ENCODE measurements at places on chromosomes 7 and 10. TPM values are rescaled to one million over a fixed set of nuclear protein-coding genes. Genes with fewer than 3 reads are reported as not detected.

Gene MRLN
- 13.3 TPM for polyA plus RNA-seq

DNA sequence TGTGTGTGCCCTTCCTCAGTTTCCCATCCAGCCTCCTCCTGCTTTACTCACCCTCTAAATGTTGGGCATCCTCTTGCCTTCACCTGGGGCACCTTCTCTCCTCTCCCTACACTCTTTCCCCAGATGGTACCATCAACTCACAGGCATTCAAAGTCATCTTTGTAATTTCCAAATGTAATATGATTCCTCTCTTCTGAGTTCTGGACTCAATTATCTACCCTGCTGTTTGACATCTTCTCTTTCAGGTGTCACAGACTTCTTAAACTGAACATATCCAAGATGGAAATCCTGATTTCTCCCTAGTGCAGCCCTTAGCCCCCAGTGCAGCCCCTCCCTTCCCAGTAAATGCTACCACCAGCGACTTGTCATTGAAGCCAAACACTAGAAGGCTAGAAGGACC, 422.8 kb downstream of the KCNMA1 start:
- DNase-seq: no peak

- no peak for DNase-seq
Observed at GRCh38 chr7:141053626-141054025, 20.2 kb upstream of the TMEM178B start.

GRCh38 chr7:127652333-127653248, 597 bp downstream of the SND1 start:
- no peak for DNase-seq

DNA sequence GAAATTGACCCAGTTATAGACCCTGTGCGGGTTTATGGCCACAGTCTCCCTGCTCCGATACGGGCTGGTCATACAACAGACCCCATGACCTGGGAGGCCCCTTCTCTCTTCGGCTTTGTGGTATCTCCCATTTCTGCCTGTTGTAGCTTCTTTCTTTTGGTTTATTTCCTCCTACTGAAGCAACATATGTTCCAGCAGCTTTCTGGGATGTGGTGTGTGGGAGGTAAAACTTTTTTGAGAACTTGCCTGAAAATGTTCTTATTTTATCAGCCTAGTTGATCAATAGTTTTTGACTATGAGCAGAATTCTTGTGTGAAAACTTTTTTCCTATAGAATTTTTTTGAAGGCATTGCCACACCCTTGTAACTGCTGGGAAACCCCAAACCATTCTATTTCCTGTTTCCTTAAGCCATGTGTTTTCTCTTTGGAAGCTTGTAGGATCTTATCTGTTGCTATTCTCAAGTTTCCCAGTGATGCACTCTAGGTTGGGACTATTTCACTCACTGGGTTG, 80.0 kb downstream of the DAGLB start:
- DNase-seq: no peak

Gene TRPV6
- polyA plus RNA-seq: 308 TPM

Gene TMEM225B
- polyA plus RNA-seq: 1.2 TPM

- no peak for DNase-seq
Observed at GRCh38 chr7:110421490-110422241, 669.3 kb upstream of the LRRN3 start.

GRCh38 chr10:50853557-50853956, 31.9 kb downstream of the A1CF start:
- DNase-seq: no peak

Gene SFTPA1
- polyA plus RNA-seq: 1.2 TPM

DNA sequence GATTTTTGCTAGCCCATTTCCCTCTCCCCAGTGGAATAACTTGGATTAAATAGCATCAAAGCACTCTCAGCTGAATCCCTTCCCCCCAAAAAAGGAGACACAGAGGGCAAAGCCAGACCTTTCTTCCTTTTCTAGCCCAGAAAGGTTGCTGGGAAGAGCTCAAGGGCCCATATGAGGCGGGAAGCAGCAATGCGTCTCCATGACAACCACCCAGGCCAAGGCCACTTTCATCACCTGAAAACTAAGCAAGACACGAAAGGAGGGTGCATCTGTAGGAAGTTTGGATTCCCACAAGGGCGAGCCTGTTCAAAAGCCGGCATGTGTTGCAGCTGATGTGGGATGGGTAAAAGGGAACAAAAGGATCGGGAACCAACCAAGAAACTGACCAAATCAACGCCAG, 229.1 kb downstream of the PLXNA4 start:
- no peak for DNase-seq

DNA sequence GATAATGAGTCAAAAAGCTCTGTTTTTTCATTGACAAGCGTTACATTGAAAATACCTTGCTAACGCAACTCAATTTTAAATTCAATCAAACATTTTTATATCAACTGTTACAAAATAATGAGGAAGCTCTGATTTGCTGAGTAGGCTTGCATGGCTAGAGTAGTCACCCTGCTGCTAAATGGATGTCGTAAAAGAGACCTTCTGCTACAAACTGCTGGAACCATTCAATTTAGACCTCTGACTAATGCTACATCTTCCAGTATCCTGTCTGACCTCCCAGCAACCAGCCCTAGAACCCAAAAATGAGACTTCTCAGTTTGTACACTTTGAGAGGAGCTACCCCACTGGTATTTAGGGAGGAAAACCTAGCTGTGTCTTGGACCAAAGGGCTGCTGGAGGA, 84.0 kb upstream of the ELMO1 start:
- no peak for DNase-seq

Gene PRKRIP1
- 40.1 TPM for polyA plus RNA-seq
